ENCODE measurements at places on chromosomes 6 and 20.

DNA sequence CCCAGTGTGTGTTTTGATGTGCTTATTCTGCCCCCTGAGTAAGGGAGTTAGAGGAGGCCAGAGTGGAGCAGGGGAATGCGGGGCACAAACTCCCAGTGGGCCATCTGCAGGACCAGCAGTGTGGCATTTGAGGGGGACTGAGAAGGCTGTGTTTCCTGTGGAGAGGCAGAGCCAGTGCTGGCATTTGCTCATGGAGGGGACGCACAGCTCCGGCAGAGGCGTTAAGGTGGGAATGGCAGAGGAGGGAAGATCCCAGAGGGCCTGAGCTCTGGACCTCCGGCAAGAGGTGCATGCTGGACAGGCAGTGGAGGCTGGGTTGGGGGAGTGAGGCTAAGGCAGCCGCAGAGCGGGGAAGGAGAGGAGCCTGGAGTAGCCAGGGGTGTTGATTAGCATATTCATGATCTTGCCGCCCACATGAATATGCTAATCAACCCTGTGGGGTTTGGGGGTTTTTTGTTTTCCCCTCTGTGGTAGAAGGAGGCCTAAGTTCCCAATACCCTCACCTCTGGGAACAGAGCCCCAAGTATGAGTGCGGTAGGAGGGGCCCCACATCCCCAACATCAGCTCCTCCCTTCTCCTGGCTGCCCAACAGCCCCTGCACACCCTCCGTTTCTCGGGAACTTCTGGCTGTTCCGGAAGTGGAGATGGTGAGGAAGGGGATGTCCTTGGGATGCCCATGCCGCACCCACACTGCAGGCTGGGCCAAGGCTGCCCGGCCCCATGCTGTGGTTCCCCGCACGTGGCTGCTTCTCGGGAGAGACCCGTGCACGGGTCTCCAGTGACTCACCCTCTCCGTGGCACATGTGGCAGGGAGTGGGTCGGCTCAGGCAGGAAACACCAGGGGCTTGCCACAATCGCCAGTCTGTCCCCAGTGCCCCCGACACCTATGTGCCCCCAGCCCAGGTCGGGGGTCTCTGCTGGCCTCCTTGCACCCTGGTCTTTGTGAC is 33.8 kb downstream of the DLGAP4 start:
- DNase-seq, result no peak

DNA sequence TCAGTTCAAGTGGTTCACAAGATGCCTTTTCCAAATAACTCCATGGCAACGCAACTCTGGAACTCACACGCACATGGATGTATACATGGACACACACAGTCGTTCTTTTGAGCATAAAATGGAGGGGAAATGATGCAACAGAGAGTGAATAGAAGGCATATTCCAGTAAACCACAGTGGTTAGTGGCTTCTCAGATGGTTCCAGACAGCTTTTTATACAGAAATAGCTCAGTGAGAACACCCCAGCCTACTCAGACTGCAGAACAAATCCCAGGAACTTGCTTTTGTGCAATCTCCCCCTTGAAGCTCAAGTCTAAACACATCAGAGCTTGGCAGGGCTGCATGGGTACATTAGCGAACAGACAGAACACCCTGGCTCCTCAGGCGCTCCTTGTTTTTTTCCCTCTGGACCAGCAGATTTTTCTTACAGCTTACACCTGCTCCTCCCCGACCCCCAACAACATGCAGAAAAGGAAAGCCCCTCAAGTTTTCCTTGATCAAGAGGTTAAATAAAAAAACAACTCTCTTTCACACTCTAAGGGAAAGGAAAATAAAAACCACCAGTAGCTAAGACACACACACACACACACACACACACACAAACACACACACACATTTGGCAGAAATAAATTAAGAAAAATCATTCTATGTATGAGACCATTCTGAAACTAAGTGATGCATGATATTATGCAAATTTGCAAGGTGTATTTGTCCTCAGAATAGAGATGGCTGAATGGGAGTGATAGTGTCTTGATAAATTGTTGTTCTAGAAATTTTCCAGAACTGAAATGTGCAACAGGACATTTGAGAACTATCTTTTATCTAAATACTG is 51.2 kb upstream of the RANBP9 start:
- peak; percentile 44 for DNase-seq

DNA sequence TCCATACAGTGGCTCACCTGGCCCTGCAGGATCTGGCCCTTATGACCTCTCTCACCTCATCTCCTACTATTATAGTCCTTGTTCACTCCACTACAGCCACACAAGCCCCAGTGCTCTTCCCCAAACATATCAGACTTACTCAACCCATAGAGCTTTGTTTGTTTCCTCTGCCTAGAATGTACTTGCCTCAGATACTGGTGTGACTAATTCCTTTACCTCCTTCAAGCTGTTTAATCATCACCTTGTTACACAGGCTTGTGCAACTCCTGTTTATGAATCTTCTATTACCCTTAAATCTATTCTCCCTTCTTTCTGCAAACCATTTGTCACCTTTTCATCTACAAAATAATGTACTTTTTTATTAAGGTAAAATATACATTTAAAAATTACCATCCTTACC is 3.2 kb downstream of the DEFB125 start:
- DNase-seq, result no peak

GRCh38 chr6:132959639-132960326 is 145.4 kb downstream of the RPS12 start:
- DNase-seq, result no peak

GRCh38 chr20:57400231-57400701 is 9.1 kb downstream of the RBM38 start:
- DNase-seq, result no peak

GRCh38 chr6:158847786-158848185 is 28.6 kb upstream of the EZR start:
- DNase-seq, result no peak

- no peak for DNase-seq
These were observed 31.8 kb upstream of the ZBP1 start for GRCh38 chr20:57651881-57652605.

- DNase-seq, result no peak
These were observed at the start of gene FAM162B for GRCh38 chr6:116764961-116765841. TSS of gene FAM162B (minus strand) at chr6:116765719. CDS start at chr6:116765576, 143 bp downstream.
